ENCODE measurements at places on chromosomes 16 and 17.

DNA sequence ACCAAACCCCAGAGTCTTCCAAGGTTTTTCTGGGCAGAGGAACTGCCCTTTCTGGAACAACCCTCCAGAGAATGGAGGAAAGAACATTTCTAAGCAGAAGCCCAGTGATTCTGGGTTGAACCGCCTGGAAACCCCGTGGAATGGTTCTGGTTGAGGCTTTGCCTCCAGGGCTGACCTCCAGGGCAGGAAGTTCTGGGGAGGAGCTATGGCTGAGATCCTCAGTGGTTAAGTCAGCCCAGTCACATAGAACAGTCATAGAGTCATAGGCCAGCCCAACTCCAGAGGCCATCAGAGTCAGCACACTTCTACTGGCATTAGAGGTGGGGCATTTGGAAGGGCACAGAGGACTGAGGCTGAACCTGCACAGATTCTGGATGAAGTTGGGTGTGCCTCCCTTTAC lies 65.9 kb downstream of the SPACA3 start:
- DNase-seq = no peak

DNA sequence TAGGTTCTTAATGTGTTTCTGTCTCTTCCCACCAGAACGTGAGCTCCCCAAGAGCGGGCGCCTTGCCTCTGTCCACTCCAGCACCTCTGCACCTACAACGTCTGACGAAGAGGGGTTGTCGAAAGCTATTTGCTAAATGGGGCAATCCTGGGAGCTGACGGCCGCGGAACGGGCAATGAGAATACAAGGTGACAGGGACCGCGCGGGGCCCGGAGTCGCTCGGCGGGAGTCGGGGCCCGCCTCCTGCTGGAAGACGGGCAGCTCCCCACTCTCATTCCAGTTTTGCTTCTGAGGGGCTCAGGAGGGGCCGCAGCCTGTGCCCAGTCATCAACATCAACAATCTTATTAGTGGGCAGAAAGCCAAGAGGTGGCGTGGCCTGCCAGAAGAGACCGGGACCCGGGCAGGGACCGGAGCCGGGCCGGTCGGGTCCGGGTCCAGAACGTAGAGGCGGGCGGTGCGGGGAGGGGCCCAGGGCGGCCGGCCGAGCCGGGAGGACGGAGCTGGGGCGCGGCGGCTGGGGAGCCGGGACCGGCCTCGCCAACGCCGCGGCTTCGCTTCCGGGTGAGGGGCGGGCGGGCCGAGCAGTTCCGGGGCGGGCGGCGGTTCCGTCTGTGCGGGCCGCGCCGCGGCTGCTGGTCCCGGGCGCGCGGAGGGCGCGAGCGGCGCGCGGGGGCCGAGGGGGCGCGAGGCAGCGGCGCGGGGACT lies at the start of gene MOSMO:
Gene MOSMO (plus strand): TSS at position 603 of the 706 bp plus-strand sequence. CDS start 191 bp downstream, outside the sequence.
- DNase-seq = peak; percentile 69

GRCh38 chr17:74767111-74767516 lies 9.0 kb downstream of the NAT9 start:
- no peak for DNase-seq

DNA sequence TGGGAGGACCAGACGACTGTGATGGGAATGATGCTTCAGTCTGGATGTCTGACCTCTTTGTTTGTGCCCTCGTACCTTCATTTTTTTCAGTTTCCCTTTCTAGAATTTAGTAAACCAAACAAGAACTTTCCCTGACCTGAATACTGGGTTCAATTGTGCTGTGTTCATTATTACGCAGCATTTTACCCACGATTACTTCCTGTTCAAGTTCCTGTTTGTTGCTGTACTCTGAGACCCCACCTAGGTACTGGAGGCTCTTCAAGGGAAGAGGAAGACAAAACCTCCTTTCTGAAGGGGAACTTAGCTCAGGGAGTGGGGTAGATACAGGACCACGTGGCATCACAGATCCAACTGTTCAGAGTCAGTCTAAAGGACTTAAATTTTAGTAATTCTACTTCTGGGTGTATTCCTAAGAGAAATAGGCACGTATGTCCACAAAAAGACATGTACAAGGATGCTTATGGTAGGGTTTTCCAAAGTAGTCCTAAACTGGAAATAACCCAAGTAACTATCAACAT lies 9.2 kb upstream of the PRKCB start:
- DNase-seq = no peak

DNA sequence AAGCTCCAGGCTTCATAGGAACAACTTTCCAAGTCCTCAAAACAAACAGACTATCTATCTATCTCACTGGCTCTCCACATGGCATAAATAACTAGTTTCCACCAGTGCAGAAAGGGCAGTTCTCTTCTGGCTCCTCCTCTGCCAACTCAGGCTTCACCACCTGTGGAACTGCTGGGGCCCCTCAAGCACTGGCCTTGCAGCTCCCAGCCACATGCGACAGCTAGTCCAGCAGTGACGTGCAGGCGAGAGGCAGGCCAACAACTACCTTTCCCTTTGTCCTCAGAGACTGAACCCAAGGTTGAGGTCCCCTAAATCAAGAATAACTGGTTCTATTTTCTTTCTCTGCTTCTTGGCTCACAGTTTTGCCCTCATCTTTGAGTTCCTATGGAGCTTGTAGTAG lies 137.6 kb downstream of the AATF start:
- DNase-seq = no peak

GRCh38 chr16:69276148-69277115 lies 34.7 kb upstream of the VPS4A start:
- DNase-seq = no peak

- peak; percentile 88 for DNase-seq
These were observed 172.8 kb upstream of the ZNF267 start for GRCh38 chr16:31700530-31701388.

GRCh38 chr16:71796501-71797097 lies 12.0 kb downstream of the AP1G1 start:
- DNase-seq = no peak

GRCh38 chr17:54898576-54898975 lies 2.1 kb upstream of the TOM1L1 start:
- DNase-seq = no peak

- peak; percentile 80 for DNase-seq
These were observed 5.4 kb upstream of the TOP2A start for GRCh38 chr17:40422990-40423633.

DNA sequence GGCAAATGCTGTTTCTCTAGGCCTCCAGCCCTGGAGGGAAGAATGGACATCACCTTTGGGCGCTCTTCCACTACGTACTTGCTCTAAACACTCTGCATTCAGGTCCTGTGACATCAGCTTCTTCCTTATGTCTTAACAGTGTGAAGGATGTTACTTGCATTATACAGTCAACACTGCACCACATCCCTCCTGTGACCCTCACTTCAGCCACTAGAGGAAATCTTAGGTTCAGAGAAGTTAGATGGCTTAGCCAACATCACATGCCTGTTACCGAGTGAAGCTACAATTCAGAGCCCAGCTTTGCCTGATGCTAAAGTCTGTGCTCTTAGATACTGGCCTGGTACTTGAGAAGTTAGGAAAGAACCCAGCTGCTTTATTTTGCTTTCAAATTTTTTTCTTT lies 18.3 kb downstream of the UBFD1 start:
- DNase-seq = no peak

GRCh38 chr16:12543700-12544476 lies 259.8 kb downstream of the CPPED1 start:
- no peak for DNase-seq

DNA sequence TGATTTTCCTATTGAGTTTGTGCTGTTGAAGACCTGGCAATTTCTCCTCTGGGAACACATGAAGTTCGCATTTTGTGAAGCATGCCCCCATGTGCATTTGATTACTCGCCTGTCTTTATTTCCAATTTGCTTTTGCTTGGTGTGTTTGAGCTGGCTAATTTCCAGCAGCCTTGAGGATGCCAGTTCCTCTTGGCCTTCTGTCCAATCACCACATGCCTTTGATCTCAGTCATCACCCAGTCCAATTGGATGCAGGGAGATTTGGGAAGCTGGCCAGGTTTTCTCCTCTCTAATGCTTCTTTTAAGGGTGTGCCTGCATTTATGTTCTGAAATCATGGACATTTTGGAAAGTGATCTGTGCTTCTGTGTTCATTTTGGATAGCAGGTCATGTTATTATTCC lies 3.8 kb upstream of the TMEM100 start:
- no peak for DNase-seq

GRCh38 chr17:19718613-19719354 lies 2.4 kb upstream of the SLC47A2 start:
- DNase-seq = peak; percentile 60

DNA sequence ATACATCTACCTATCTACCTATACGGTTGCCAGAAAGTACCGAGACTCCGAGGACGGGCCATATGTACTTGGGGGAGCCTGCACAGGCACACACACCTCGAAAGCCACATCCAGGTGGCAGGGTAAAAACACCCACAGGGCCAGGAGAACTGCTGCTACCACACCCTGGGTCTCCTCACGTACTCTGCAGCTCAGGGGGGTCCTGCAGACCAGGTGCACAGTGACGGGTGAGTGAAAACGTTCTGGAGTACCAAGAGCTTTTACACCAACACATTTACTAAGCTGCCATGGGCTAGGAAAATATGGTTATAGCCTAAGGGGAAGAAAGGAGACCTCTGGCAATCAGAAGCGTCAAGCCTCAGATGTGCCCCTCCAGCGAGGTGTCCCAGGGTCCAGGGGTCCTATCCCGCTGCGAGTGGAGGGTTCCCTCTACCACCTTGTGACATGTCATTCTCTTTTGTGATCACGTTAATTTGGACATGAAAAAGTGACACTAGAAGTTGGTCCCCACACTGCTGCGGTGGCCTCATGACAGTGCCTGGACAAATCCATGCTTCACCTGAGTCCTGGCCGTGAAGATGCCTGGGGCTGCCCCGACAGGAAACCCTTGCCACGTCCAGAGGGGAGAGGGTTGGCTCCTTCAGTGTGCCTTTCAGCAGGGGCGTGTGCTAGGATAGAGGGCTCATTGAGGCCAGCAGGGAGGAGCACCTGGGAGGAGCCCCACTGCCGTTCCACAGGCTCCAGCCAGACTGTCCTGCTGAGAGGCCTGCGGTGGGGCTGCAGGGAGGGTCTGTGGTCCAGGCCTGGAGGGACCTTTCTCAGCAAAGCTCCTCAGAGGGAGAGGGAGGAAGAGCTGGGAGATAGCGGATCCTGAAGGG lies 1.8 kb downstream of the CANT1 start:
- no peak for DNase-seq

- no peak for DNase-seq
These were observed 16.2 kb upstream of the MRC2 start for GRCh38 chr17:62611292-62611691.

GRCh38 chr16:85281181-85281580 lies 168.9 kb upstream of the CIBAR2 start:
- DNase-seq = no peak

Measured in ecto neural progenitor cell (in vitro differentiated cells).